ENCODE measurements at places on chromosomes 3 and 15.

GRCh38 chr3:31635545-31635944 is 102.8 kb downstream of the STT3B start:
- no peak for DNase-seq

- DNase-seq = no peak
Observed at GRCh38 chr3:31760654-31761053, 220.4 kb downstream of the OSBPL10 start.

- no peak for DNase-seq
Observed at GRCh38 chr15:98977441-98977840, 30.2 kb downstream of the PGPEP1L start.

GRCh38 chr3:134496471-134497071 is 10.7 kb downstream of the CEP63 start:
- DNase-seq = no peak

GRCh38 chr3:169509359-169509758 is 154.2 kb downstream of the MECOM start:
- no peak for DNase-seq

DNA sequence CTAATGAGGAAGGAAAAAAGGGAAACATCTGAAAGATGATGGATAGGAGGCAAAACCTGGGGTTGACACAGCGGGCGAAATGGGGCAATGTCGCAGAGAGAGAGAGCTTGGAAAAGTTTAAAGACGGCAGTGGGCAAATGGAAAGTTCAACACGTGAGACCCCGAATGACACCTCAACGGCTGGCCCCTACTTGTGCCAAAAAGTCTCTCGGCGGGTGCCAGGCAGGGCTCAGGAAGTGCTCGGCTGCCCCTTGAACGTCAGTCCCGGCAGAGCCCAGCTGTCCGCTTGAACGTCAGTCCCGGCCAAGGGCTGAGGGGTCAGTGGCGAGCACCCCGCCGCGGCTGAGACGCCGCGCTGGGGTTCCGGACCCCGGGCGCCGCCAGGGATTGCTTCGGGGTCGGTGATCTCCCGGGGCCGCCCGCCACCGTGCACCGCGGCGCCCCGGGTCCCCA is 658 bp downstream of the EOGT start:
- peak; percentile 32 for DNase-seq

GRCh38 chr3:54954521-54954920 is 26.7 kb upstream of the LRTM1 start:
- no peak for DNase-seq

DNA sequence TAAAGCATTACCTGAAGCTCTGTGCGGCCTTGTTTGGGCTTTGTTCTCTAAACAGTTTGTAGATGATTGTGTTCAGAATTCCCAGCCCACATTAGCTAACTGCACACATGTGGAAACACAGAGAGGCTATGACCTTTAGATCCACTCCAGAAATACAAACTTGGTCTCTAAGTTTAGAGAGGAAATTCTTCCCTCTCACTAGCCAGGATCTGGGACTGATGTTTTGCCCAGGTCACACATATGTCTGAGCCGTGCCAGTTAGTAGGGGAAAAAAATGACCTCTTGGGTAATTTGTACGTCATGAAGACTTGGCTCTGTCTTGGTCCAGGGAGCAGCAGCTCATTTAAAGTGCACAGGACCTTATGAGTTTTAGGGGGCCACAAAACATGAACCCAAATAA is 223.1 kb downstream of the RBMS3 start:
- no peak for DNase-seq

- DNase-seq = no peak
Observed at GRCh38 chr3:194685065-194685717, 492 bp upstream of the FAM43A start.

DNA sequence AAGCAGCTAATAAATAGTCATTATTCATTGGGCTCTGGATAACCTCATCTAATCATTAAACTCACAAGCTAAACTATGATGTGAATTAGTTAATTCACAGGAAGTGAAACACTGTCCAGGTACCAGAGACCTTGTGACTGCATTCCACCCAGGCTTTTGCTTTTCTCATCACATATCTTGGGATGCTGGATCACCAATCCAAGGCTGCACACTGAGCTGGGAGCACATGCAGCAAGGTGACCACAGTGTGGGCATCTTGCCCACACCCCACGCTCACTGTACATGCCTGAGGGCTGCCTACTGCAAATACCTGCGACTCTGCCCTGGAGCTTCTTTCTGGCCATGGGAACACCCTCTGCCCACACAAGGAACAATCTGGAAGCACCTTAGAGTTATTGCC is 40.6 kb upstream of the TNFAIP8L3 start:
- DNase-seq = no peak

DNA sequence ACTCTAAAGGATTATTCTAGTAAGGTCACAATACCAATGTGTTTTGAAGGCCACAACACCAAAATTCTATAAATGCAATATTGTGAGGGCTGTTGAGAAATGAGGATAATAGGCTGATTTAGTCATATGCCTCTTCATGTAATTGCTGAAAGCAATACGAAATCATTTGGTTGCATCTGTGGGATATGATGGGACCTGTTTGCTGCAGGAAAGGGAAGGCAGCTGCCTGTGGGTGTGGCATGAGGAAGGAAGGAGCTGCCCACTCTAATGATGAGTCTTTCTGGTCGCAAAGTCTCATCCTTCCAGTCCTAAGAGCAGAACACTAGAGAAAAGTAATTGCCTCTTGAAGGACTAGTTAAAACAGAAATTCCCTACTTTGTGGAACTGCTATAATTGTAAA is 245.3 kb upstream of the ZPLD1 start:
- no peak for DNase-seq

DNA sequence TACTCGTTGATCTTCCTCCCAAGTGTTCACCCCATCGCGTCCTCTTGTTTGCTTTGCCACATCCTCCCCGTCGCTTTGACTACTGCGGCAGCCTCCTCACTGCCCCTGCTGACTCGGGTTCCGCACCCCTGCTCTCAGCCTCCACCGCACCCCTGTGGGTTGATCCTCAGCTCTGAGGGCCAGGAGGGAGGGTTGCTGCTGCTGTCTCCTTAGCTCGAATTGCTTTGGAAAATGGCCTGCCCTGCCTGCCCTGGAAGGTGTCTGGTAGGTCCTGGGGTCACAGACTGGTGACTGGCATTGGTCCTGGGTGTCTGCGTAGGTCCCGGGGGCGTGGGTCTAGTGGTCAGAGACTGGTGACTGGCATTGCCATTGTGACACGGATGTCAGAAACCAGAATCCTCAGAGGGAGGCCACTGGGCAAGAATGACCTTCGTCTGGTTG is 9.4 kb downstream of the MUC4 start:
- DNase-seq = peak; percentile 44

DNA sequence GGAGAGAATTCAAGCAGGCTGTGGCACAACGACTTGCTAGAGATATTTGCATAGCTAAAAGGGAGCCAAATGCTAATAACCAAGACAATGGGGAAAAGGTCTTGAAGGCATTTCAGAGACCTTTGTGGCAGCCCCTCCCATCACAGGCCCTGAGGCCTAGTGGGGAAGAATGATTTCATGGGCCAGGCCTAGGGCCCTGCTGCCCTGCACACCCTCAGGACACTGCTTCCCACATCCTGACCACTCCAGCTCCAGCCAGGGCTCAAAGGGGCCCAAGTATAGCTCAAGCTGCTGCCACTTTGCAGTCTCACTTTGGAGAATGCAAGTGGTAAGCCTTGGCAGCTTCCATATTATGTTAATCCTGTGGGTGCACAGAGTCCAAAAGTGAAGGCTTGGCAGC is 21.5 kb upstream of the PTPN23 start:
- no peak for DNase-seq

DNA sequence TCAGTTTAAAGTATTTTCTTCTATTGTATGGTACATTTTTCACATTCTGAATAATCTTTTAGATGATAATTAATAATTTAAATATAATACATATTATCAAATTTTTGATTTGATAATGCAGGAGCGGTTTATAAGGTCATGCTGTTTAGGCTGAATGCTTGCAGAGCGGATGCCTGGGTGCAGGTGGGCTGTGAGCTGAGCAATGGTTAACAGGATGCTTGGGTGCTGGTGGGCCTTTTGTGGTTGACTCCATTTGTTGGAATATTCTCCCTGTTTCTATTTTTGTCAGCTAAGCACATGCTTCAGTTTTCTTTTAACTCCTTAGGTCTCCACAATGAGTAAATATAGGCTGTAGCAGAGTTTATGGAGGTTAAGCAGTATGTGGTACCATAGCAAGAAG is 1549.3 kb downstream of the OTOL1 start:
- no peak for DNase-seq

GRCh38 chr3:128380719-128381118 is 86.0 kb downstream of the DNAJB8 start:
- no peak for DNase-seq

GRCh38 chr15:74179983-74180880 is 6.7 kb downstream of the ISLR start:
- no peak for DNase-seq

DNA sequence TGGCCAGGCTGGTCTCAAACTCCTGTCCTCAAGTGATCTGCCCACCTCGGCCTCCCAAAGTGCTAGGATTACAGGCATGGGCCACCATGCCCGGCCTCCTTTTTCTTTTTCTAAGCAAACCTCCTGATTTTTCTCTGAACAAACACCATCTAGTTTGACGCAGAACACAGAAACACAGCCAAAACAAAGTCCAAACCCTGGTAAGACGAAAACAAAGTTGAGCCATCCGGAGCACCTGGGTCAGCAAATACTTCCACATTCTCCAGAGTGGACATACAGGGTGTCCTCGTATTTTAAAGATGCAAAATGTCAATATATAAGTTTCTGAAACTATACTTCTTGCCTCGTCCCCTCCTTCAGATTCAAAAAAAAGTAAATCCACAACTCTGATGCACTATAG is 635.1 kb upstream of the ADAMTS9 start:
- no peak for DNase-seq

GRCh38 chr3:196867155-196867506 is 589 bp upstream of the SENP5 start:
- no peak for DNase-seq

DNA sequence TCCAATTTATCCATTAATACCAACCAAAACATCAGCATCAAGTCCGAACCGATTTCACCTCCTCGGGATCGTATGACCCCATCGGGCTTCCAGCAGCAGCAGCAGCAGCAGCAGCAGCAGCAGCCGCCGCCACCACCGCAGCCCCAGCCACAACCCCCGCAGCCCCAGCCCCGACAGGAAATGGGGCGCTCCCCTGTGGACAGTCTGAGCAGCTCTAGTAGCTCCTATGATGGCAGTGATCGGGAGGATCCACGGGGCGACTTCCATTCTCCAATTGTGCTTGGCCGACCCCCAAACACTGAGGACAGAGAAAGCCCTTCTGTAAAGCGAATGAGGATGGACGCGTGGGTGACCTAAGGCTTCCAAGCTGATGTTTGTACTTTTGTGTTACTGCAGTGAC is 20.8 kb downstream of the LYSMD4 start:
- DNase-seq = no peak

DNA sequence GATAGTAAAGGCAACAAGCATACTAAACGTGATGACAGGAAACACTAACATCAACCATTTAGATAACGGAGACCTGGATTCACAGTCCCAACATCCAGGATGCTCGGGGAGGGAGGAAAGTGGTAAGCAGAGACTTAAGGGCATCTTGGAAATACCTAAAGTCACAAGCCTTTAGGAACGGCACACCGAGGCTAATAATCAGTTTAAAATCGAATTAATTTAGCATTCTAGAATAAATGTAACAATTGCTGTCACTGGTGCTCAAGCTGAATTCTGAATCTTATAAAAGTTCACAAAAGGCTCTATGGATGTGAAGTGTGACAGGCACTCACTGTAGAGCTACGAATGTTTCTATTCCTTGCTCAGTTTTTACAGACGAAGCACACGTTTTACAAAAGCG is 1.3 kb downstream of the CD47 start:
- DNase-seq = no peak

DNA sequence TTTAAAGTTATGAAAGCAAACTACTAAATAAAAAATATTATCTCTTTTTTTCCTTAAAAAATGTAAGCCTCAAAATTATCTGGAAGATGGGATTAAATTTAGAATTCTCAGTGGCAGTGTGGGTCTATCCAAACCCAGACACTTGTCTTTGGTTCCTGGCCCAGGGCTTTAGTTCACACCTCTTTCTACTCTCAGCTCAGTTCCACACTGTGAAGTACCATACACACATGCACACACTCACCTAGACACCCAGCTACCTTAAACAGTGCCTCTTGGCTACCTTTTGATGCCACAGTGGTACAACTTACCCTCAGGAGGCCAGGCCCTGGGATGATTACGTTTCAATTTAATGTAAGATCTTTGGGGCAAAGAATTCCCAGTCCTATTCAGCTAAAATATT is 51.0 kb upstream of the TSC22D2 start:
- no peak for DNase-seq

DNA sequence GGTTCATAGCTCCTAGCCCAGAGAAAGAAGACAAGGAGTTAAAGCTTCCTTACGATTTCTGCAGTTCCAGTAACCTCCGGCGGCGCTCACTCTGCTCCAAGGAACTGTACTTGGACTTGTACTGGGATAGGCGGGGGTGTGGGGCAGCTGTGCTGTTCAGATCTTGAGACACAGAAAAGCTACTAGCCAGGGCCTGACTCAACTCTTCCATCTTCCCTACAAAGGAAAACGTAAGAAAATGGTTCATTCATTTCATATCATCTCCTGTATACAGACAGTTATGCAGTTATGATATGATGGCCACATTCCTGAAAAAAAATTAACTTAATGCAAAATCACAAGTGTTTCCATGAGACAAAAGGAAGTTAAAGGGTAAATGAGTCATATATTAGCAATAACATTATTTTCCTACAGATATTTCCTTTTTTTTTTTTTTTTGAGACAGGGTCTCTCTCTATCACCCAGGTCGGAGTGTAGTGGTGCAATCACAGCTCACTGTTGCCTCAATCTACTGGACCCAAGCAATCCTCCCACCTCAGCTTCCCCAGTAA is 4.6 kb downstream of the SNUPN start:
- no peak for DNase-seq

DNA sequence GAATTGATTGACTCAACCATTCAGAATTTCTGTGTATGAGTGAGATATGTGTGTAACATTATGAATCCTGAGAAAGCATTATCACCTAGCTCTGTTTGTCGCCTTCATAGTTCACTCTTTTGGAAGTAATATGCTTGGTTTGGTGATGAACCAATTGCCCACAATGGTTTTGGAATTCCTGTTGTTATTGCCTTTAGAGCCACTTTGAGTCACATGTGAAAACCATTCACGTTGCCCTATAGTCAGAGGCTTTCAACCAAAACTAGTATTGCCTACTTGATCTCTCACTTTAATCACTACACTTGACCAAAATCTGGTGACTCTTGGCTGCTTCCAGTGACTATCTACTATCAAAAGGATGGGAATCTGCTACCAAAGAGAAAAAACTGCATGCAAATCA is 78.2 kb upstream of the FLNB start:
- no peak for DNase-seq

DNA sequence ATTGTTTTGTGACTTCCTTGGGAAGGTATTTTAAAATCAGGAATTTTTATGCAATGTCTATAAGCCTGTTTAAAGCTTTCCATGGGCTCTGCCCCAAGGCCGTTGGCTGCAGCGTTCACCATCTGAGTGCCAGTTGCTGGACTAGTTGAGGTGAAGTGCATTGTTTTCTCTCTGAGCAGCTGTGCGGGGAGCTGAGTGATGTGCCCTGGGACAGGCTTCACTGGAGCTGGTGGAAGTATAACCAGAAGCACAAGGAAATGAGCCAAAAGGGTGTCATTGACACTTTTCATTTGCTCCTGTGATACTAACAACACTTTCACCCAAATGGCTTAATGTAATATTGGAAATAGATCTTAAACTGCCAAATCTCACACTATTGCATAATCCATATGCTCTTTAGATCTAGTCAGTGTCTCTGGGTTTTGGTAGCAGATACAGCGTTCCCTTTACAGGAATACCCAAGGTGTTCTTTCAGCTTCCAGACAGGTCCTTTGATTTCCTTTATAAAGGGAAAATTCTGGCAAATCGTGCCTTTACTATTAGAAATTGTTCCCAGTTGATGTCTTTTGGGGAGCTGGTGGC is 29.2 kb downstream of the APH1B start:
- DNase-seq = no peak

Measured in CD4-positive, alpha-beta T cell treated with Interleukin-12 subunit alpha and Interleukin-12 subunit beta, for 1 hour (primary cell).